Large intestine (tissue), 12 donors: ENCODE measurements at places on chromosomes 1 and 21. TPM values are rescaled to one million over a fixed set of nuclear protein-coding genes. Genes with fewer than 3 reads are reported as not detected.

The CYYR1 gene
- polyA plus RNA-seq, result 6.4 TPM

The HRNR gene
- polyA plus RNA-seq, result 0.12 TPM

The TPTE gene
- not detected for polyA plus RNA-seq

The TMIGD3 gene
- polyA plus RNA-seq, result 1.4 TPM

The PAQR7 gene
- 42.9 TPM for polyA plus RNA-seq

The LAPTM5 gene
- polyA plus RNA-seq, result 39.9 TPM

The KCNK1 gene
- 8.0 TPM for polyA plus RNA-seq

The SPTA1 gene
- polyA plus RNA-seq, result 3.7 TPM

The BMP8B gene
- 8.1 TPM for polyA plus RNA-seq

- H3K4me1 ChIP-seq, result peaks cover under 1% of the 10 kb centered on the region
- H3K27ac ChIP-seq, result no peak overlapping the region
- no peaks in the 10 kb centered on the region for H3K36me3 ChIP-seq
- H3K4me3 ChIP-seq, result no peak overlapping the region
- peak; percentile 41 for DNase-seq
Measured at GRCh38 chr1:117036018-117036461, 24.1 kb upstream of the TTF2 start.

DNA sequence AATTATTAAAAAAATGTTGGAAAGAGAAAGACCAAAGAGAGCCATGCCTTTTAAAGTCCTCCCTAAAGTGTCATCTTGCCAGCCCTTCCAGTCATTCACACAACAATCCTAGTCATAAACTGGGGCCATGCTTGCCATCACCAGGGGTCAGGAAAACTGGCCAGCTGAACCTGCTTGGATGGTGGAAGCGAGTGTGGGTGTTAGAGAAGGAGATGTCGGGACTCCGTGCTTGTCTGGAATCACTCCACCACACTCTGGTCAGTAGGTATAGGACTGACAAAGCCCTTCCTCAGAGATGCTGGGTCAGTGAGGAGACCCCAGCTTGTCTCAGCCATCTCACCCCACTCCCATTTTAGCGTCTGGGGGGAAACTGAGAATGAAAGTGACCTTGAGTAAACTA is 3.3 kb upstream of the HAPLN2 start:
- no peaks in the 10 kb centered on the region for H3K36me3 ChIP-seq
- DNase-seq, result no peak
- H3K4me3 ChIP-seq, result no peak overlapping the region
- no peak overlapping the region for H3K27ac ChIP-seq
- H3K4me1 ChIP-seq, result peaks cover 13% of the 10 kb centered on the region

GRCh38 chr1:89581859-89582258 is 51.1 kb upstream of the LRRC8C start:
- no peaks in the 10 kb centered on the region for H3K4me1 ChIP-seq
- no peak overlapping the region for H3K4me3 ChIP-seq
- H3K36me3 ChIP-seq, result peaks cover 18% of the 10 kb centered on the region

- no peaks in the 10 kb centered on the region for H3K27me3 ChIP-seq
- DNase-seq, result no peak
- no peaks in the 10 kb centered on the region for H3K36me3 ChIP-seq
- no peak overlapping the region for H3K27ac ChIP-seq
- H3K4me3 ChIP-seq, result no peak overlapping the region
Measured at GRCh38 chr1:111570781-111571181, 48.8 kb upstream of the RAP1A start.

DNA sequence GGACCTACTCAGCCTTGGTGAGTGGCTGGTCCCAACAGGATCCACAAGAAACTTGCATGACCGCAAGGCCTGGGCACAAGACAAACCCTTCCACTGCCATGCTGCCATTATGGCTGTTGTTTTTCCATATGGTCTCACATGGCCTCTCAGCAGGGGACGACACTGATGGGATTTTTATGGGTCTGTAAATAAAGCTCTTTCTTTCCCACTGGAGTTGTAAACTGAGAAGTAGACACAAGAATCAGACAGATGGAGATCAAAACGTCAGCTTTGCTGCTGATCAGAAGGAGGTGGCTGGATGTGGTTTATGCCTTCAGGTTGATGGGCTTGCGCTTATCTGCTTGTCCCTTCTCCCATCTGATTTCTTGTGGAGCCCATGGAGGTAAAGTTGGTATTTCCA is 138.1 kb upstream of the KCNJ6 start:
- DNase-seq, result no peak
- H3K27me3 ChIP-seq, result no peaks in the 10 kb centered on the region
- no peak overlapping the region for H3K27ac ChIP-seq

DNA sequence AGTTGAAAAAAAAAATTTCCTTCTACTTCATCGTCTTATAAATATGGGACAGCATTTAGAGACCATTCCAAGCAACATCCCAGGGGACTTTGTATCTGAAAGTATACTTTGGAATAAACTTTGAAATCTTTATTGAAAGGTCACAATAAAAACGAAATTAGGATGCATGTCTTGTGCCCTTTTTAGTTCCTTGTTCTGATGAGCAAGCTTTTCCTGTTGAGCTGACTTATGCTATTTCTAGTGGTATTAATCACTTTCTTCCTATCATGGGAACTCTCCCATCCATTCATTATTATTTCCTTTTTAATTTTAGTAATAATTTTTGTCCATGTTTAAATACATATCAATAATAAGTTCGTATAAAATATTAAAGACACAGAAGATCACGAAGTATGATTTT is 4.0 kb upstream of the GBP2 start:
- no peaks in the 10 kb centered on the region for H3K27me3 ChIP-seq
- DNase-seq, result no peak
- no peak overlapping the region for H3K4me3 ChIP-seq
- H3K4me1 ChIP-seq, result peaks cover 17% of the 10 kb centered on the region
- no peaks in the 10 kb centered on the region for H3K36me3 ChIP-seq

DNA sequence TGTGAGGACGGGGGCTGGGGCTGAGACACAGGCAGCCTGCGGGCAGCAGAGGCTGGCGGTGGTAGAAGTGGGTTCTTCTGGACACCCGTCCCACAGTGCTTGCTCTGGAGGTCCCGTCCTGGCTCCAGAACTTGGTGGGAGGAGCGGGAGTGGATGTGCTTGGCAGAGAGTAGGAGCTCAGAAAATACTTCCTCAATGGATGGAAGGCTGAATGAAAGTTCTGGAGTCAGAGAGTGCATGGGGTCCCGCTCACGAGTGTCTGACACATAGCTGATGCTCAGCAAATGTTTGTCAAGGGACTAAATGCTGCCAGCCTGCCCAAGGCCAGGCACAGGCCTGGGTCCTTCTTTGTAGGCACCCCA is 13.4 kb upstream of the NES start:
- no peak overlapping the region for H3K4me3 ChIP-seq
- H3K27me3 ChIP-seq, result no peaks in the 10 kb centered on the region
- no peak for DNase-seq

GRCh38 chr21:33025106-33025488 is 638 bp upstream of the OLIG2 start:
- no peaks in the 10 kb centered on the region for H3K36me3 ChIP-seq
- no peaks in the 10 kb centered on the region for H3K4me1 ChIP-seq
- H3K4me3 ChIP-seq, result no peak overlapping the region
- peaks cover 96% of the 10 kb centered on the region for H3K27me3 ChIP-seq
- H3K27ac ChIP-seq, result no peak overlapping the region

DNA sequence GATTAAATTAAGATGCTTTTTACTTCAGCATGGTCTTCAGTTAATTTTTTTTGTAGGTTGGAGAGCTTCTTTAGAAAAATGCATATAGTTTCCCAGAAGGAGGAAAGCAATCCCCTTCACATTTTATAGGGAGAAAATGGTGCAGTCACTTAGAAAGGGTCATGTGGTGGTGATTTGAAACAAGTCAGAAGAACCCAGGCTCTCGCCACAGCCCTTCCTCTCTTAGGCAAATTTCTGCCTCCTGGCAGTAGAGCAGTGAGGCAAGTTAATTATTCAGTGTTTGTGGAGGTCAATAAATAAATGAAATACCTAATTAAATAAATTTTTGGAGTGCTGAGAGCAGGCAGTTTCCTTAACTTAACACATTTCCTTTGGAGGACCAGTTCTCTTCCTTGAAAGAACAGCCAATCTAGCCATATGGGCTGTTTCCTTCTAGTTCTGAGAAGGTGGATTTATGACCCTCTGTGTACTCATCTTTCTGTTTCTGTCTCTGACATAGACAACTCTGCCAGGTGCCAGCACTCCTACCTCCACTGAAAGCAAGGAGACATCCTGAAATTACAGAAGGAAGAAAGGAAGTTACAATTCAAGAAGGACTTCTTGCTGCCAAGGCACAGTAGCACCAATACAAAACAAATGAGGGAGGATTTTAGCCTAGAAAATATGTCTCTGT is 19.0 kb upstream of the POGZ start:
- H3K4me3 ChIP-seq, result no peak overlapping the region
- H3K36me3 ChIP-seq, result no peaks in the 10 kb centered on the region
- no peak overlapping the region for H3K27ac ChIP-seq
- peaks cover 2% of the 10 kb centered on the region for H3K4me1 ChIP-seq
- DNase-seq, result no peak

- DNase-seq, result no peak
- H3K27me3 ChIP-seq, result no peaks in the 10 kb centered on the region
- no peak overlapping the region for H3K4me3 ChIP-seq
- H3K4me1 ChIP-seq, result no peaks in the 10 kb centered on the region
Measured at GRCh38 chr21:35232545-35233176, 183.6 kb upstream of the RUNX1 start.

- H3K27me3 ChIP-seq, result no peaks in the 10 kb centered on the region
- no peak overlapping the region for H3K27ac ChIP-seq
- no peaks in the 10 kb centered on the region for H3K36me3 ChIP-seq
- H3K4me1 ChIP-seq, result no peaks in the 10 kb centered on the region
- DNase-seq, result no peak
Measured at GRCh38 chr1:8326265-8326664, 8.4 kb downstream of the SLC45A1 start.

GRCh38 chr21:42311160-42311559 is 4.0 kb downstream of the TFF3 start:
- no peaks in the 10 kb centered on the region for H3K36me3 ChIP-seq
- peak; percentile 46 for DNase-seq
- H3K27ac ChIP-seq, result peak overlapping the region; percentile 97
- peaks cover 67% of the 10 kb centered on the region for H3K4me1 ChIP-seq
- H3K27me3 ChIP-seq, result no peaks in the 10 kb centered on the region

DNA sequence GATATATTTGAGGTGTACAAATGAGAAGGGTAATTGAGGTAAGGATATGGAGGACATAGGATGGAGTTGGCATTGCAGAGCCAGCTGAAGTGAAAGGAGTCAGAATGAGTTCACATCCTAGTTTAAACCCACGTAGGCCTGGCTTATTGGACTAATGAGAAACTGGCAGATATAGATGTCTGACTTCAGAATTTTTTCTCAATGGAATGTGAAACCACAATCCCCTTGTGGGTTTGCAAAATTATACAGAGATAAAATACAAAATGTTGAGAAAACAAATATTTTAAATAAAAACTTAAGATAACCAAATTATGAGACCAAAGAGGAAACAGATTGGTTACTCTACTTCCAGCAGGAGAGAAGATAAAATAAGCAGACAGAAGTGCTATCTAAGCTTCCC is 277.4 kb upstream of the LRRC7 start:
- H3K4me3 ChIP-seq, result no peak overlapping the region
- no peaks in the 10 kb centered on the region for H3K27me3 ChIP-seq
- no peak for DNase-seq
- no peaks in the 10 kb centered on the region for H3K4me1 ChIP-seq

DNA sequence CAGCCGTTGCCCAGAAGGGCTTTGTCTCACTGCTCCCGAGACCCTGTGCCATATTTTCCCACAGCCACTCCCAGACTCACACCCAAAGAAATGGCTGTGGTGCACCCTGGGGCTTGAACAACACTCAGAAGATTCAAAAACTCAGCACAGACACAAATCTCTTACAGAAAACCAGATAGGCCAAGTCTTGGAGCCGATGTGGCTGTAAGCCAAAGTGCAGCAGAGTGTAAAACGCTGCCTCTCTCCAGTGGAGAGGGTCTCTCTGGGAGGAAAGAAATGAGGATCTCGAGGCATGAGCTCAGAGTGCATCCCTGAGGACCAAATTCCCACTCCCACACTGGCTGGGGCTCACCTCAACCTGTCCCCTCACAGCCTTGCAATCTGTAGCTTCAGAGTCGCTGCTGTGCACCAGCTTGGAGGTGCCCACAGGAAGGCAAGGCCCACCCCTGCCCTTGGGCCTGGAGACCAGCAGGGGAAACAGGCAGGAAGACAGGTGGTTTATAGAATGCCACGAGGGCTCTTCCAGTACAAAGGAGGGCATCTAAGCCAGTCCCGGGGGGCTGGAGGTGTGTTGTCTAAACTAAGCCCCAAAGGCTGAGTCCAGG is 171.3 kb upstream of the AJAP1 start:
- H3K36me3 ChIP-seq, result no peaks in the 10 kb centered on the region
- DNase-seq, result no peak
- H3K27ac ChIP-seq, result no peak overlapping the region

- no peak overlapping the region for H3K27ac ChIP-seq
- no peaks in the 10 kb centered on the region for H3K27me3 ChIP-seq
- H3K4me1 ChIP-seq, result peaks cover 23% of the 10 kb centered on the region
- no peak overlapping the region for H3K4me3 ChIP-seq
Measured at GRCh38 chr1:91828583-91829281, 57.2 kb downstream of the TGFBR3 start.

- H3K4me3 ChIP-seq, result no peak overlapping the region
- no peaks in the 10 kb centered on the region for H3K36me3 ChIP-seq
- H3K27ac ChIP-seq, result no peak overlapping the region
- no peak for DNase-seq
- peaks cover 14% of the 10 kb centered on the region for H3K27me3 ChIP-seq
- H3K4me1 ChIP-seq, result no peaks in the 10 kb centered on the region
Measured at GRCh38 chr1:94255476-94255875, 18.1 kb upstream of the ARHGAP29 start.

- H3K4me1 ChIP-seq, result peaks cover 13% of the 10 kb centered on the region
- no peaks in the 10 kb centered on the region for H3K27me3 ChIP-seq
- H3K4me3 ChIP-seq, result no peak overlapping the region
- DNase-seq, result no peak
Measured at GRCh38 chr1:116166011-116166571, 54.9 kb downstream of the MAB21L3 start.

- no peaks in the 10 kb centered on the region for H3K27me3 ChIP-seq
- no peak for DNase-seq
- peaks cover 2% of the 10 kb centered on the region for H3K4me1 ChIP-seq
- peak overlapping the region; percentile 75 for H3K4me3 ChIP-seq
- H3K27ac ChIP-seq, result peak overlapping the region; percentile 56
- peaks cover 26% of the 10 kb centered on the region for H3K36me3 ChIP-seq
Measured at GRCh38 chr1:42923367-42924081, 35.1 kb downstream of the SLC2A1 start.

DNA sequence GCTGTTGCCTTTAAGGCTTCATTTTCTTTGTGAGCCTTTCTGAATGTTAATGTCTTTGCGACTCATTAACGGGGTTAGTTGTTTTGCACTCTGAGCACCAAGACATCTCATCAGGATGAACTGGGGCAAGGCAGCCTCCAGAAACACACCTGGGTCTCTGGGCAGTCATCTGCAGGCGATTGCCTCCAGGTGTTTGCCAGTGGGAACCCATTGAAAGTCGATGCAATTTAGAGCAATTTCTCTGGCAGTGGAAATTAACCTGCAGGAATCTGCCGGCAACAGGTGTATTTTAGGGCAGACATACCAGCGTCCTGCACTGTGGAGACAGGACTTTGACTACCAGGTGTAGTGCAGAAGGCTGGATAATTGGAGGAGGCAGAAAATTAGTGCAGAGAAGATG is 661.0 kb upstream of the PTBP2 start:
- H3K4me1 ChIP-seq, result no peaks in the 10 kb centered on the region
- H3K4me3 ChIP-seq, result no peak overlapping the region
- no peaks in the 10 kb centered on the region for H3K27me3 ChIP-seq
- DNase-seq, result no peak
- no peak overlapping the region for H3K27ac ChIP-seq
- no peaks in the 10 kb centered on the region for H3K36me3 ChIP-seq
